ENCODE measurements at places on chromosomes 12 and 14.

DNA sequence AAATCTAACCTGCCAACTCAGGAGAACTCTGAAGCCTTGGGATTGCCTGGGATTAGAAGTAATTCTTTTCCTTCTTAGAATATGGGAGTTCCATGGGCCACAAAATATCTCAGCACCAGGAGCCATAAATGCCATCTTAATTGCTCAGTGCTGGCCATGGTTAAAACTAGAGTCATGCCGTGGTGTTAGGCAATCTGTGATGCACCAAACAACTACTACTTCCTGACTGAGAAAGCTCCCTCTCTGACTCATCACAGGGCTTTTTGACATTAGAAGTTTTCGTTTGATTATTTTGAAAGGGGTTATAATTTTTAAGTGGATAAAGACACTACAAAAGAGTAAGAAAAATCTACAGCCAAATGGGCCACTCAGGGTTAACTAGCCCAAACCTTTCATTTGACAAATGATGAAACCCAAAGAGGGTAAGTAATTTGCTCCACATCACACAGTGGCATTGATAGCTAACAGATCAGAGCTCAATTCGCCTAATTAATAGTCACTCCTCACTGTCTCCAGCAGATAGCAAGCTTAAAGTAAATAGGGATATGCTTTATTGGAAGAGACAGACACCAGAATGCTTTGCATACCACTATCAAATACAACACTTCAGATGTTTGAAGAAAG lies 377.3 kb downstream of the EMP1 start:
- DNase-seq: peak; percentile 6

- no peak for DNase-seq
Observed at GRCh38 chr12:33649992-33650391, 210.4 kb upstream of the SYT10 start.

GRCh38 chr14:89902881-89903280 lies 51.6 kb downstream of the EFCAB11 start:
- no peak for DNase-seq

DNA sequence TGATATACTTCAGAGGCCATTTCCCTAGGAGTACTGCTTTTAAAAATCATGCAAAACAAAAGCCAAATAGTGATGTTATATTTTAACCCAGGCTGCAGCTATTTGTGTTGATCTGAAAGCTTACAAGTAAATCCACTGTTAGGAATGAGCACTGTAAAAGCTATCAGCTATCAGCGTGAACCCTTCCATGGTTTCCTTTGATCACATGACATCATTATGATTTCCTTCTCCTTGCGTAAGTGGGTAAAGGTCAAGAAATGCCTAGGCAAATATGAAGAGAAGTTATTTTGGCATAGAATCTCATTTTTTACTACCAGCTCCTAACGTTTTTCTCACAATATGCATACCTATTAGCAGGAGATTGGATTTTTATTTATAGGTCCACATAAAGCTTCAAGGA lies 48.6 kb upstream of the CATSPERB start:
- no peak for DNase-seq

GRCh38 chr12:1830981-1831963 lies 10.9 kb downstream of the LRTM2 start:
- no peak for DNase-seq

DNA sequence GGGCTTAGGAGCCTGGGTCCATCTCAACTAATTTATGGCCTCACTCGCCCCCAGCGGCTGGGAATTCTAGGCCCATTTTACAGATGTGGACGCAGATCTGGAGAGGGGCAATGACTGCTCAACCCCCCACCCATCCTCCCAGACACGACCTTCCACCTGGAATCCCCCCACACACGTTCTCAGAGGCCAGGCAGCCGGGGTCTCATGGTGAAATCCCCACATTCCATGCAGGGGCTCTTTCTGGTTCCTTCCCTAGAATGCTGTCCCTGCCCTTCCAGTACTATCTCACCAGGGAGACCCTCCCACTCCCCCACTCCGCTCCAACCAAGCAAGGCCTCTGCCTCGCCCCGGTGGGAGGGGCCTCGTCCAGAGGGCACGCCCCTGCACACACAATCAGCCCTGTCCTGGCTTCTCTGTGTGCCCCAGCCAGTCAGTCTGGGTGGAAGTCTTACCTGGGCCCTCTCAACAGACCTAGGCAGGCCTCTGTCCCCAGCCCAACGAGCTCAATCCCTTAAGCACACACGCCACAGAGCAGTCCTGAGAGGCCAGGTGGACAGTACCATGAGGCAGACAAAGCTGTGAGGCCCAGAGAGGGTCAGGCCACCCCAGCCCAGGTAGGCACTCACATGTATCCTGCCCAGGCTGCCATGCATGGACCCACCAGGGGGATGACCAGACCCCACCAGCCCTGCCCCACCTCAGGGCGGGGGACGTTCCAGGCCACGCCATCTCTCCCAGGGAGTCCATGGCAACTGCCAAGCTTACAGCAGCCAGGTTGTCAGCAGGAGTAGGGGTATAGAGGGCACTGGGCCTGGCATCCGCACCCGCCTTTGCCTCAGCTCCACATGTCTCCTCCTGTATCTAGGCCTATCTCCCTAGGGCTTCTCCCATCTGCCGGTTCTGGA lies 1.3 kb upstream of the ANKRD9 start:
- DNase-seq: no peak

DNA sequence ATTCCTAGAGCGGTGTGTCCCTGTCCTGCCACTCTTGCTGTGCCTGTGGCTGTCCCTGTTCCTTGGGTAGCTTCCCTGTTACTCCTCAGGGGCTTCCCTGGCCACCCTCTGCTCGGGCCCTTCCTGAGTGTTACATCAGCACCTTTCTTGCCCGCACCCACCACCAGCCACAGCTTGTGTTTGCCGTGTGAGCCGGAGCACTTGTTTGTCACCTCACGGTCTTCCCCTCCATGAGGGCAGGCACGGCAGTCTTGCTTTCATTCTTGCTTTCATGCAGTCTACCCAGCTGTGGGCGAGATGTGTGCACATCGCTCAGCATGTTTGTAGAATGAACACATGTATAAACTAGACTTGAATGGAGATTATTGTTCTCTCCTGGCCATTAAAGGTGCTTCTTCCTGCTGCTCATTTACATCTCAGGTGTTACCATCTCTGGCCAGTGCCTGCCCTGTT lies 42.0 kb downstream of the TRAF3 start:
- DNase-seq: no peak

- peak; percentile 25 for DNase-seq
Observed at GRCh38 chr12:288687-289086, 26.1 kb upstream of the SLC6A13 start.

DNA sequence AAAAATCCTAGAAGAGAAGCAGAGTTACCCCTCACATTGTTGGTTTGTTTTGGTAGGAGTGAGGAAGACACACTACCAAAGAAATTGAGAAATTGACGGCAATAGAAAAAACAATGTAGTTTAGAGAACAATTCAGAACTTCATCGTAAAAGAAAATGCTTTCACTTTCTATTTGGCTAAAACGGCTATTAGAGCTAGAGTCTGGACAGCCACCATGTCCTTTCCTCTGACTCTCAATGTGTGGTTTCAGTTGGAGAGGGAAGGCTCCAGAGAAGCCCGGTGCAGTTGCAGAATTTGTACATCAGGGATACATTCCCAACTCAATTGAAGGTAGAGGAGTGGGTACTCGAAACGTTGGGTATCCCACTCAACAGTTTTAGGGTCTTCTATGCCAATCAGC lies 535.3 kb downstream of the GALC start:
- no peak for DNase-seq

GRCh38 chr12:68772714-68773113 lies 26.7 kb downstream of the SLC35E3 start:
- no peak for DNase-seq

DNA sequence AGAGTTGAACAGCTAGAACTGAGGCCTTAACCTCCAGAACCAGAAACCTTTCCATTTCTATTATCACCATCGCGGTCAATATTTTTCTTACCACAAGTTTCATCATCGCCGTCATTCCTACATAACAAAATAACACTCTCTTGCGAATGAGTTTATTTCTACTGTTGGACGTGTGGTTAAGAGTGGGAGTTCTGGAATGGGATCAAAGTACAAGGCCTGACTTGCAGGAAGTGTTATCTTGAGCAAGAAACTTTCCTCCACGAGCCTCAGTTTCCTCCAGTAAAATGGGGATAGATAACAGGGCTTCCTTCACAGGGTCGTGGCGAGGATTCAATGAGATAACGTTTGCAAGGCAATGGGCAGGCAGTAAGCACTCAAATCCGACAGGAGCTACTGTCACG lies 652 bp downstream of the SART3 start:
- no peak for DNase-seq

DNA sequence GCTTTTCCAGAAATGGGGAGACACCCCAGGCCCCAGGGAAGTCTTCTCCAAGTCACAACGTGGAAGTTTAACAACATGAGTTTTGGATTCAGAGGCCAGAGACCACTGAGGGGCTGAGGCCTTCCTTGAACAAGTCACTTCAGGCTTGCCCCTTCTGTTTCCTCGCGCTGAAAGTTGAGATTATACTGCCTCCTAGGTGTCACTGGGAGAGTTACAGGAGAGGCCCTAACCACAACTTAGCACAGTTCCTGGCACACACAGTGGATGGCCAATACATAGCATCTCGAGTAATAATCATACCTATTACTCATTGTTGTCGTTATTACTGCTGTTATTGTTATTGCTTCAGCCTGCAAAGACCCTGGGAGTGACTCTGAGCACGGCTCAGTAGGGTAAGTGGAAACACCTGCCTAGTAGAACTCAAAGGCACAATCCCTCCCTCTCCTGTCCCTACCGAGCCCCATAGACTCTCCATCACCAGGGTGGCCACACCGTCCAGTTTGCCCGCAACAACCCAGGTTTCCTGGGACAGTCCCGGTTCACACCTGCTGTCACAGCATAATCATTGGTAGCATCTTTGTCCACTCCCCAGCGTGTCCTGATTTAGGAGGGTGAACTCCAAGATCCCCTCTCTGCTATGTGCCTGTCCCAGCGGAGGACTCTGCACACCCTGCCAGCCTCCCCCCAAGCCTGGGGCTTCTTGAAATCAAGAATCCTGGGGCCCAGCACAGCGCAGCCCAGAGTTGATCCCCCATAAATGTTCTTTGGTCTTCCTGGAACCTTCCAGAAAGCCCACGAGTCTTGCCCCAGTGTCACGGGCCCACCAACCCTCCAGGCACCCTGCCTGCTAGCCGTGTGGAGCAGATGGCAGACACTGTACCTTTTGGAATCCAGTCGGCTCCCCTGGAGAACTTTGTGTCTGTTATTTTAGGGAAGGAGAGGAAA lies 85.0 kb downstream of the SYNE3 start:
- no peak for DNase-seq

GRCh38 chr12:6386038-6386437 lies 2.1 kb downstream of the LTBR start:
- no peak for DNase-seq

DNA sequence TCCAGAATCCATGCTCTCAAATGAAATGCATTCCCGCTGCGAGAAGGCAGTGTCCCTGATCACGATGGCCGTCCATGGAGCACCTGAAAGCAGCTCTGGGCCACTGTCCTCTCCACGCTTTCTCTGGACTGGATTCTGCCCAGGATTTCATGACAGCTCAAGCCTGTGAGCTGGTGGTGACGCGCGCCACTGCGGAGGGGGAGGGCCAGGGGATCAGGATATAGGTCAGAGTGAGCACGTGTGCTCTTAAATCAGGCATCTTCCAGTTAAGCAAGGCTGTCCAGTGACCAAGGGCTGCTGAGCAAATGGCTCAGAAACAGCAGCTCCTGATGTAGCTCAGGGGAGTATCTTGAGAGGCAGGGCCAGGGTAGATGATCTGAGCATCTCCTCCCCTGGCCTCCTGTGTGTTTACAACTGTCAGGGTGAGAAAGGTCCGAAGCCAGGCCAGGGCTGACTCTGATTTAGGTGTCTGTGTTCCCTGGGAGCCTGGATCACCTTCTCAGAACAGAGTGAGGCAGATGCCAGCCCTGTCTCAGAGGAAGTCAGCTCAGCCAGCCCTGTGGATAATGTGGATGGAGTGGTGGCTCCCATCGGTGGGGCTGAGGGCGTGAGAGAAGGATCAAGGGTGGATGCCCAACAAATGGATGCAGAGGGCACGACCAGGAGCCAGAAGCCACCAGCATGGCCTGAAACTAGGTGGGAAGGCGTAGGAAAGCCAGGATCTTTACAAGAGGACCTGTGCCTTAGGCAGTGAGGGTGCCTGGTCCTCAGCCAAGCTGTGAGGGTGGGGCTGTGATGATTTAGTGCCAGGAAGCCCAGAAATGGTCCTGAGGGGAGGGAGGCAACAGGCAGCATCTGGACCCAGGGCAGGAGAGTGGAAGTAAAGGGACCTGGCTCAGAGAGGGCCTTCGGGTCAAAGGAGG lies 55.3 kb downstream of the ELK3 start:
- no peak for DNase-seq

DNA sequence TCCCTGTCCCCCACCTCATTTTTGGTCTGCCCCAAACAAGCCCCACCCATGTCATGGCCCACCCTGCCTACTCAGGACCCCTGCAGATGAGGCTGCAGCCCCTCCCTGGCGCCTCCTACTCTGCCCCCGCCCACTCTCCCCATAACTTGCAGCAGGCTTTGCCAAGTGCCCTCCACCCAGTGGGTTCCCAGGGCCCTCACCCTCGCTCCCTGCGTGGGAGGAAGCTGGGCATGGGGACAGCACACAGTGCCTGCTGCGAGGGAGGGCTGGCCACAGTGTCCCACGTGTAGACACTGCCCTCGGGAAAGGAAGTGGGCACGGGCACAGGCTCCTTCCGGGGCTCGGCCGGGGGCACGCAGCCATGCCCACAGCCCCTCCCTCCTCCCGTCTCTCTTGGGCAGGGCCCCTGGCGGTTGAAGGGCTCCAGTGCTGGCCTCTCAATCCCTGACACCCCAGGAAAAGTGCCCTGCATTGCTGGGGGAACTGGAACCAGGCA lies 9.4 kb downstream of the AKT1 start:
- DNase-seq: no peak

DNA sequence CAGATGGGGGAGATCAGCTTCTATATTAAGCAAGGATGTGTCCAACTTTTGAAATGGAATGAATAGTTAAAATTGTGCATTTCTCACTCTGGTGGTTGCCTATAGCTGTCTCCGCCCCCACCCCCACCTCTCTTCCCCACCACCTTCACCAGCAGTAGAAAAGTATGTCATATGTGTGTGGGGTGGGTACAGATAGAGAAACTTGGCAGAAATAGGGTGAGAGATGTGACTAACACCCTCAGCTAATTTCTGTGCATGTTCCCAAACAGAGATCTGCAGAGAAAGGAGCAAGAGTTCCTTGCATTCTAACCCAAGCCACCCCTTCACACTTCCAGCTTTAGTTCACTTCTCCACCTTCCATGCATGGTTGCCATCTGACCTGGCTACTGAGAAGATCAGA lies 980.1 kb downstream of the NRXN3 start:
- DNase-seq: no peak
